Chondrocyte (in vitro differentiated cells): ENCODE measurements at places on chromosomes 1 and 21.

- H3K4me3 ChIP-seq, result no peak overlapping the region
These were observed 50.5 kb upstream of the IPO9 start for GRCh38 chr1:201778279-201779065.

DNA sequence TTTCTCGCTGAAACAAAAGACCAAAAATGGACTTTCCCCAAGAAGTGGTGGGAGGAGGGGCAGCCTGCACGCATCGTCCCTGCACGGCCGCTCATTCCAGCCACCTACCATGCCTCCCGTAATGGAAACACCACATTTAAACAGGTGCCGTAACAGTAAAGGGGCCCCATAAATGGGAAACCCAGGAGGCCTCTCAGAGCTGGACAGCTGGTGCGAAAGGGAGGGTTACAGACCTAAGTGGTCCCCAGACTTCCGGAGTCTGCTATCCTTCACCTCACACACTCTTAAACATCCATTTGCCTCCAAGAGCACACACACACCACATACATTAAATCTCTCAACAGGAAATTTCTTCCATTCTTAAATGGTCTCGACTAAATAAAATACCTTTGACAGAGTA lies 120.7 kb upstream of the SOD1 start:
- no peaks in the 10 kb centered on the region for H3K4me1 ChIP-seq
- no peak for DNase-seq
- no peak overlapping the region for H3K4me3 ChIP-seq
- H3K27ac ChIP-seq, result no peak overlapping the region
- H3K36me3 ChIP-seq, result no peaks in the 10 kb centered on the region

- no peak overlapping the region for H3K4me3 ChIP-seq
- DNase-seq, result no peak
- no peaks in the 10 kb centered on the region for H3K27me3 ChIP-seq
- no peaks in the 10 kb centered on the region for H3K4me1 ChIP-seq
- H3K36me3 ChIP-seq, result peaks cover 21% of the 10 kb centered on the region
These were observed 40.6 kb downstream of the NVL start for GRCh38 chr1:224289396-224289795.

DNA sequence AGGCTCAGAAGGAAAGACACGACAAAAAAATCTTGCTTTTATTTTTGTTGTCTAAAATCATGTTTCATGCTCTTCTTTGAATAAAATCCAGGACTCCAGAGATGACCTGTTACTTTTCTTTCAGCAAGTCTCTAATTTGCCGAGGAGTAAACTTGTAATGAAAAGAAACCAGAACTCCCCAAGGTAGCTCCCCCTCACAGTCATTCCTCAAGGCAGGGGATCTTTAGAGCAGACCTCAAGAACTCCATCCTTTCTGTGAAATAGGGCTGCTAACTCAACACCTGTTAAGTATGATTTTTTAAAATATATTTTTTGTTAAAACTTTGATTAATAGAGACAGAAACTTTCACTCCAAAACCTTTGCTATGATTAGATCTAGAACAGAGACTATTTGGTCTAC lies 82.7 kb upstream of the ABCD3 start:
- peak overlapping the region; percentile 87 for H3K27ac ChIP-seq
- H3K4me1 ChIP-seq, result peaks cover 38% of the 10 kb centered on the region
- H3K4me3 ChIP-seq, result no peak overlapping the region
- DNase-seq, result no peak

DNA sequence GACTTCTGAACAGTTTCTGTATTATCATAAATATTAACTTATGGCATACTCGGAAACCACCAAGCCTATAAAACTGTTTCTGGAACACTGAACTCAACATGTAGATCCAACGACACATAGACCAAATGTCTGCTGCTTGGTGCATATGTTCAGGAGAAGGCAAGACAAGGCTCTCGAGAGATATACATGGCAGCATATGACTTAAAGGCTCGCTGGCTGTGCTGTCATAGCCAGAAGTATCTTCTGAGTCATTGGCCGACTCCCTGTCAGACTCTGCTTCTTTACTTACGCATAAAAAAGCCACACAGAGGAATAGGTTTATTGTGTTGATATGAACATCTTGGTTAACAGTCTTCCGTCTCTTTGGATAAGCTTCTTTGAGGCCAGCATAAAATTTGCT lies 60.6 kb downstream of the LYST start:
- H3K4me1 ChIP-seq, result no peaks in the 10 kb centered on the region
- H3K4me3 ChIP-seq, result no peak overlapping the region
- no peaks in the 10 kb centered on the region for H3K27me3 ChIP-seq
- H3K36me3 ChIP-seq, result peaks cover 3% of the 10 kb centered on the region

DNA sequence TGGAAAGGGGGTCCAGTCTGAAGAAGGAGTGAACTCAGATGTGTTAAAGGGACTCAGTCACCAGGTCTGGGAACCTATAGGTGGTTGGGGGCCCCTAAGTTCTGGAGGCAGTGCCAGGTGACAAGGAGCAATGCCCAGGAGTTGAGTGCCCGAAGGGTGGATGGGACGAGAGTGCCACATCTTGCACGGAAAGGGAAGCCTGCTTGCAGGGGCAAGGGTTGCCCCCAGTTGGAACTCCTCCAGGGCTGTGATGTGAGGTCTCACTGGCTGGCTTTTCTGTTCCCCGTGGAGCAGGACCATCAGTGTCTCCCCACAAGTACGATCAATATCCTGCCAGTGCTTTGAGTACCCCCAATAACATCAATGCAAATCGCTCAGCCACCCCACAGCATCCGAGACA lies 107.3 kb downstream of the TOMM20 start:
- peaks cover 66% of the 10 kb centered on the region for H3K4me1 ChIP-seq
- H3K36me3 ChIP-seq, result peaks cover 5% of the 10 kb centered on the region
- no peak for DNase-seq

DNA sequence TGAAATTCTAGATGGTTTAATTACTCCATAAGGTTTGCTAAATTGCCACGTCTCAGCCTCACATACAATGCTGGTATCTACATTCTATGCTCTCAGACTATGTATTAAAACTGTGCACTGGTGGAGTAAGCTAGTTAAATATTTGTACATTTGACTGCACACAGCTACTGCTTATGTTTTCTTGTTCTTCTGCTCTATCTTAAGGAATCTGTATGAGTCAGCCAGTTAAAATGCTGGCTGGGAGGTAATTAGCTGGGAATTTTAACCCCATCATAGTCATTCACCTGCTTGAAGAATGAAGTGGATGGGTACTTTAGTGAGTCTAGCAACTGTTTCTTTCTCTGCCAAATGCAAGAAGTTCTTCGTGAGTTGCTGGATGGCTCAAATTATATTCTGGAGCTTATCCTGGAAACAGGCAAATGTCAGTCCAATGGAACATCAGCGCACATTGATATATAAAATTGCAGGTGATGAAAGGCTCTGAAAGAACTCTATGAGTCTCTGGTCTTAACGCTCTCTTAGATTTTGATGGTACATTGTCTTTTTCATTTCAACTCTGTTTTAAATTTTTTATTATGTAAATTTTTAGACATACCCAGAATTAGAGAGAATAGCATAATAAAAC lies 83.4 kb downstream of the BACH1 start:
- no peaks in the 10 kb centered on the region for H3K36me3 ChIP-seq
- DNase-seq, result no peak
- peak overlapping the region; percentile 68 for H3K27ac ChIP-seq
- no peaks in the 10 kb centered on the region for H3K27me3 ChIP-seq

DNA sequence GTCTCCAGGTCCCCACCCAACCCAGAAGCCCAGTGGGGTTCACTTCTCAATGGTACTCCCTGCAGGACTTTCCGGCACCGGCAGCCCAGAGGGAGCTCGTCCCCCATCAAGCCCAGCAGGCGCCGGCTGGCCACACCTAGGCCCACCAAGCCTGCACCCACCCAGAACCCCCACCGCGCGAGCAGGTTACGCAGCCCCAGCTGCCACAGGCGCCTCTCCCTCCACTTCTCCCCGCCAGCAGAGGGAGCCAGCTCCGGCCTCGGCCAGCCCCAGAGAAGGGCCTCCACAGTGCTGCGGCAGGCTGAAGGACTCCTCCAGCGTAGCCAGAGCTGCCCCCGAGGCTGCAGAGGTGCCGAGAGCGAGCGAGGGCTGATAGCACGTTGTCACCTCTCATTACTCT lies 722.3 kb downstream of the PLA2G4A start:
- no peaks in the 10 kb centered on the region for H3K36me3 ChIP-seq
- no peaks in the 10 kb centered on the region for H3K27me3 ChIP-seq
- DNase-seq, result no peak
- no peaks in the 10 kb centered on the region for H3K4me1 ChIP-seq
- H3K4me3 ChIP-seq, result no peak overlapping the region

GRCh38 chr21:10273196-10273595 lies 248.2 kb upstream of the TPTE start:
- no peaks in the 10 kb centered on the region for H3K27me3 ChIP-seq
- no peak overlapping the region for H3K27ac ChIP-seq
- no peaks in the 10 kb centered on the region for H3K4me1 ChIP-seq
- DNase-seq, result no peak

DNA sequence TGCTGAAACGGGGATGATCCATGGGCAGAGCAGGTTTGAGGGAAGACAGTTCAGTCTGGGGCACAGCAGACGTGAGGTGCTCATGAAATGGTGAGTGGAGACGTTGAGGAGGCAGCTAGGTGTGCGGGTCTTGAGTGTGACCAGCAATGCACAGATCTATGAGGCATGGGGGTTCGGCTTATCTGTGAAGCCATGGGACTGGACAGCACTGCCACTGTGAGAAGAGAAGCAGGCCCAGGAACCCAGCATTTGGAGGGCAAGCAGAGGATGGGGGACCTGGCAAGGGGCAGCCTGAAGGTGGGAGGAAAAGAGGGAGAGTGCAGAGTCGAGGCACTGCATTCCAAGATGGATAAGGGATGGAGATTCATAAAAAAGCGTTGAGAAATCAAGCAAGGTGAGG lies 8.0 kb downstream of the CSF1 start:
- peaks cover 47% of the 10 kb centered on the region for H3K36me3 ChIP-seq

GRCh38 chr1:195738966-195739650 lies 869.1 kb downstream of the KCNT2 start:
- H3K27me3 ChIP-seq, result no peaks in the 10 kb centered on the region
- H3K36me3 ChIP-seq, result no peaks in the 10 kb centered on the region
- peaks cover 18% of the 10 kb centered on the region for H3K4me1 ChIP-seq

DNA sequence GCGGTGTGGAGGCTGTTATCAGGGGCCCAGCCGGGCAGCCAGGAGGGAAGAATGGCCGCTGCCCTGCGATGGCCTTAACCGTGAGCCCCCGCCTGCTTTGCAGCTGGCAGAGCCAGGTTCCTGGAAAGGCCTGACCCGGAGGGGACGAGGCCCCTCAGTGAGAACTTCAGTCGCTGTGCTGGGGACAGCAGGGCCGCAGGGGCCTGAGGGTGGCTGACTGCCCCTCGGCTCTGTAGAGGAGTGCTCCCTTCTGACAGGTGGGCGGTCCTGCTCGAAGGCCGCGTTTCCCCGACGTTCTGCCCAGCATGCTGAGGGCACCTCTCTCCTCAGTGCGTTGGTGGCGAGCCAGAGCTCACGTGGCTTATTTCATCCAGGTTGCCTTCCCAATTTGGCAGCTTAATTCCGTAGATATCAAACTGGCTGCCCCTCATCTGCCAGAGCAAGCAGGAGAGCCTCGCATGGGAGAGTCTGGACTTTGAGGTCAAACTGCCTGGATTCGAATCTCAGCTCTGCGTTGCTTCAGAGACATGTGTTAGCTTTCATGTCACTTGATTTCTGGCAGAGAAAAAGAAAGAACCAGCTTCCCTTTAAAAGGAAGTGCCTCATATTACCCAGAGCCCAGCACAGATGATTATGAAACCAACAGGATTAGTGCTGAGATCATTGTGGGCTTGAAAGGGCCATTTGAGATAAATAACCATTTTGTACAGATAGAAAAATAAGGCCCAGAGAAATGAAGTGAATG lies 239.8 kb downstream of the SDCCAG8 start:
- H3K27me3 ChIP-seq, result no peaks in the 10 kb centered on the region
- H3K27ac ChIP-seq, result no peak overlapping the region
- no peak for DNase-seq
- no peak overlapping the region for H3K4me3 ChIP-seq
- H3K36me3 ChIP-seq, result peaks cover 9% of the 10 kb centered on the region

DNA sequence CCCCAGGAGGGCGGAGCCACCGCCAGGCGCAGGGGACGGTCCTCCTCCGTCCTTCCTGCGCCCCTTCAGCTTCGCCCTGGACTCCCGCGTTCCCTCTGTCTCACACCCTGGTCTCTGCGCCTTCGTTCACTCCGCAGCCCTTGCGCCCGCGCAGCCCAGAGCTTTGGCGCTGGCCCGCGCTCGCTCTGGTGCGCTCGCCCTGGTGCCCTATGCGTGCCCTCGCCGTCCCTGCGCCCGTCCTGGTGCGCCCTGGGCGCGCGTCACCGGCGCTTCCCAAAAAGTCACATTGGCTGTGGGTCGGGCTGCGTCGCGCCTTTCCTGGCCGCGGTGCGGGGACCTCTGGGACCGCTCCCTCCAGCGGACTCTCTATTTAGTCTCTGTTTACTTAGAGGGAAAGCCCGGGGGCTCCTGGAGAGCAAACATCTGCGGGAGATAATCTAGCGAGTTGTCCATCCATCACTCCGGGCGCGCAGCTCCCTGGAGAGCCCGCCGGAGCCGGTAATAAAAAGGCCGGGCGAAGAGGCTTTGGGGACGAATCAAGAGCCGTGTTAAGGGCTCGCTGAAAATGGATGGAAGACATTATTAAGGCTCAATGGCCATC lies 178.6 kb downstream of the PRDM16 start:
- peaks cover 2% of the 10 kb centered on the region for H3K36me3 ChIP-seq
- H3K4me1 ChIP-seq, result no peaks in the 10 kb centered on the region
- H3K27ac ChIP-seq, result no peak overlapping the region
- no peak overlapping the region for H3K4me3 ChIP-seq
- H3K27me3 ChIP-seq, result peaks cover 6% of the 10 kb centered on the region

DNA sequence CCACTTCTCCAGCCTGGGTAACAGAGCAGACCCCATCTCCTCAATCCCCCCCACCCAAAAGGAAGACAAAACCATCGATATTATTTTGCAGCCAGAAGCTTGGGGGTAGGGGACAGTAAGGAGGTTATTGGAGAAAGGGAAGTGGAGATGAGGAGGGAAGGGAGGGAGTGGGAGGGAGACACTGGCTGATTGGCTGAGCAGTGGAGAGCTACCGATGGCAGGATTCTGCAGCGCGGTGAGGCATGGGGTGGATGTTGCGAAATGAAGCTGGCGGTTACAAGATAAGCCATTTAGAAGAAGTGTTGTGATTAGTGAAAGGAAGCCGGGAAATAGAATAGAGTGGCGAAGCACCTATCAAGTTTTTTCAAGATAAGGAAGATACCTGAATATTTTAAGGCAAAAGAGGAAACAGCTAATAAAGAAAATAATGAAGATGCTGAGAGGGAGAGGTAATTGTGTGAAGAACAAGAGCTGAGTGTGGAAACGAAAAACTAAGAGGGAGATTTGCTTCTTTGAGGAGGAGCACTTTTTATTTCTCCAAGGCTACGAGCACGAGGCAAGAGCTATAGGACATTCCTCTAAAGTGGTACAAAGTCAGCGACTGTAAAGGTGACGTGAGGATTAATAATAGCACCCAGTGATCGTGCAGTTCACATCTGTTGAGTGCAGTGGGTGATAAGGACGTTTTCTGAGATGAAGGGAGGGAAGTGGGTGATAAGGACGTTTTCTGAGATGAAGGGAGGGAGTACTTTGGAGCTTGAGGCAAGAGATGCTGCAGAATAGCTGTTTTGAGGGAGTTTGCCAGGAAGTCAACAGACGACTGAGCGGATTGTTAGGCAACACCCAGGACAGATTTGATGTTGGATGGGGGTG lies 103.2 kb upstream of the KIF26B start:
- H3K27ac ChIP-seq, result no peak overlapping the region
- H3K27me3 ChIP-seq, result no peaks in the 10 kb centered on the region
- H3K4me1 ChIP-seq, result no peaks in the 10 kb centered on the region
- DNase-seq, result no peak
- H3K36me3 ChIP-seq, result peaks cover 8% of the 10 kb centered on the region
